ENCODE measurements at places on chromosomes 16 and 17.

DNA sequence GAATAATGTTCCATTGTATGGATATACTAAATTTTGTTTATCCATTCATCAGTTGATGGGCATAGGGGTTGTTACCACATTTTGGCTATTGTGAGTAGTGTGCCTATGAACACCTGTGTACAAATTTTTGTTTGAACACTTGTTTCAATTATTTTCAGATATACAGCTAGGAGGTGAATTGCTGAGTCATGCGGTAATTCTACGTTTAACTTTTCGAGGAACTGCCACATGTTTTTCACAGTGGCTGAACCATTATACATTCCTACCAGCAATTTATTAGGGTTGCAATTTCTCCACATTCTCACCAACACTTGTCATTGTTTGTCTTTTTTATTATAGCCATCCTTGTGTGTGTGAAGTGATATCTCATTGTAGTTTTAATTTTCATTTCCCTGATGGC is 75.6 kb downstream of the AKAP1 start:
- no peak for DNase-seq

DNA sequence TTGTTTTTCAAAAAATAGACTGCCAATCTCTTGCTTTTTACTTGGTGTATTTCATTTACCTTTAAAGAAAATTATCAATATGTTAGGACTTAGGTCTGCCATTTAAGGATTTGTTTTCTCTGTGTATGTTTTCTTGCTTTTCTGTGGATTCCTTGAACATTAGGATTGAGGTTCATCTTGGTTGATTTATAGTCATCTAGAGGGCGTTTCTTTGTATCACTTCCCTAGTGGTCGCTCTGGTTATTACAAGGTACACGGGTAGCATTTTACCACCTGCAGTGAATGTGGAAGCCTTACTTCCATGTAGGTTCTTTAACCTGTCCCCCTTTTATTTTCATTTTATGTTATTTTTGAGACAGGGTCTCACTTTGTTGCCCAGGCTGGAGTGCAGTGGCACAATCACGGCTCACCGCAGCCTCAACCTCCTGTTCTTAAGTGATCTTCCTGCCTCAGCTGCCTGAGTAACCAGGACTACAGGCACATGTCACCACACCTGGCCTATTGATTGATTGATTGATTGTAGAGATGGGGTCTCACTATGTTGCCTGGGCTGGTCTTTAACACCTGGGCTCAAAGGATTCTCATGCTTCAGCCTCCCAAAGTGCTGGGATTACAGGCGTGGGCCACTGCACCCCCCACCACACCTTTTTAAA is 35.2 kb upstream of the CBX4 start:
- no peak for DNase-seq

DNA sequence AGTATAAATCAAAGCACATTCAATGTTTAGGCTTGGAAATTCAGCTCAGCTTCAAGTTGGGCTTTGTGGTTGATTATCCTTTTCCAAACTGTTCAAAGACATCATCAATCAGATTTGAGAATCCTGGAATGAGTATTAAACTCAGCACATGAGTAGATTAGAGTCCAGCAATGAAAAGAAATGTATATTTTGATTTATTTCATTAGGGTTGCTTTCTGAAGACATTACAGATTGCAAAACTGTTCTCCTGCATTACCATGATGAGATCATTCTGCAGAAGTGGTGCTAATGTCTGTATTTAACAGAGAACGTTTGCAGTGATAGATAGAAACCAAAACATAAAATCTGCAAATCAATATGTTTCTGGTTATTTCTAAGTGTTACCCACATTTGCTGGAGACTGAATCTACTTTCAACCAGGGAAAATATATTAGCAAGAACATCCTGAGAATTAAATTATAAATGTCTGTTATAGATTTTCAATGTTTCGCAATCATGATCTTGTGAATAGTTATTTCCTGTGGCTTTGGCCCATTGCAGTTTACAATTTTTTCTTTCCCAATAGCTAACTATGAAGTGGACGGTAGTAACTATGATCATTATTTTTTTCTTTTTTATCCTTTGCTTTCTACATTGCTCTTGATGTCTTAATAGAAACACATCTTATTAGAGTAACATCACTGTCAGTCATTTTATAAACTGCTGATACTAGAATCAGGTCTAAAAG is 1125.7 kb upstream of the GOT2 start:
- DNase-seq, result no peak

DNA sequence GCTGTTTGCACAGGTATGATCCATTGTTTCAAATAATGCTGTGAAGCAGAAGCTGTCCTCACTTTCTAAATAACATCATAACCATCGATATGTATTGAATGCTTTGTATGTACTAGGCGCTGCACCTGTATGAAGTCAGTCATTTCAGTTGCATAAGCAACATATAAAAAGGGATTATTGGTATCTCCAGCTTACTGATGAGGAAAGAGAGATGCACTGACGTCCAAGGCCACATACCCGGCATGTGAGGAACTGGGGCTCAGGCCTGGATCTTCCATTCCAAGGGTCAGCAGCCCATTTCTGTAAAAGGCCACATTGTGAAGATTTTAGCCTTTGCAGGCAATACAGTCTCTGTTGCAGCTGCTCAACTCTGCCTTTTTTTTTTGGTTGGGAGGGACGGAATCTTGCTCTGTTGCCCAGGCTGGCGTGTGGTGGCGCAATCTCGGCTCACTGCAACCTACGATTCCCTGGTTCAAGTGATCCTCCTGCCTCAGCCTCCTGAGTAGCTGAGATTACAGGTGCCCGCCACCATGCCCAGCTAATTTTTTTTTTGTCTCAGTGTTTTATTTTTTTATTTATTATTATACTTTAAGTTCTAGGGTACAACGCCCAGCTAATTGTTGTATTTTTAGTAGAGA is 244.7 kb downstream of the MRTFB start:
- DNase-seq, result no peak

- peak; percentile 91 for DNase-seq
Observed at GRCh38 chr17:34154961-34155730, 99.9 kb upstream of the CCL2 start.

- no peak for DNase-seq
Observed at GRCh38 chr17:73566905-73567782, 77.1 kb downstream of the SDK2 start.

DNA sequence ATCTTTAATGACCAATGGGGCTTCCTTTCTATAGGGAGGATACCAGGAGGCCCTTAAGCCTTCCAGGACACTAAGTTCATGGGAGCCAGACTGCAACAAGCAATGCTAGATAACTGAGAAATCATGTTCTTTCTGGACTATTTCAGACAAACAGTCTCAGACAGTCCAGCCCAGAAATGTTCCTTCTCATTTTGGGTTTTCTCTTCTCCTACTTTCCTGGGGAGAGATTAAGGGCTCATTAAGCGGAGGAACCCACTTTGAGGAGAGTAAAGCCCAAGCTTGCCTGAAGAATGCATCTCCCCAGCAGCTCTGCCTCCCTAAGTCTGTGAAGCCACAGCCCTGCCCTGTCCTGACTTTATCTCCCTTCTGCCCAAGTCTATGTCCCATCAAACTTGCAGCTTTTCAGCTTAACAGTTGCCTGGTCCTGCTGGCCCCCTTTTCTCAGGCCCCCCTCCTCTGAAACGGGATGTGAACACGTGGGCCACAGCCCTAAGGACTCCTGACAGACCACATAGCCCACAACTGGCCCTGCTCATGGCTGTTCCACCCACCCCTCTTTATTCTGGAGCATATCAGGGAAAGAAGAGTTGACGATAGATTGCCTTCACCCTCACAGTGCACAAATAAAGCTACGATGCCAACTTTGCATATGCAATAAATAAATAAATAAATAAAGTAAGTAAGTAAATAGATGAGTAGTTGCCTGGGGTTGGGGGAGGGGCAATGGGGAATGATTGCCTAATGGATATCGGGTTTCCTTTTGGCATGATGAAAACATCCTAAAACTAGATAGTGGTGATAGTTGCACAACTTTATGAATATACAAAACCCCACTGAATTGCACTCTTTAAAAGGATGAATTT is 111.0 kb downstream of the N4BP1 start:
- peak; percentile 61 for DNase-seq

DNA sequence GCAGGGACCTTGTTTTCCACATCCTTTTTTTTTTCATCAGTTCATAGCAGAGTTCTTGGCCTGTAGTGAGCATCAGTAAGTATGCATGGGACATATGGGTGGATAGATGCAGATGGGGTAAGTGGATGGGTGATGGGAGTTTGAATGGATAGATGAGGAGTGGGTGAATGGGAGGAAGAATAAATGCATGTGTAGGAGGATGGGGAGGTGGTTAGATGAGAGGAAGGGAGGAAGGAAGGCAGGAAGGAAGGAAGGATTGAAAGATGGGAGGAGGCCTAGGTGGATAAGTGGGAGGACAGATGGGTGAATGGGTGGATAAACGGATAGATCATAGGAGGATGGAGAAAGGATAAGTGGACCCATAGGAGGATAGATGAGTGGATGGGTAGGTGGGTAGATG is 3.9 kb upstream of the BEAN1 start:
- DNase-seq, result no peak

DNA sequence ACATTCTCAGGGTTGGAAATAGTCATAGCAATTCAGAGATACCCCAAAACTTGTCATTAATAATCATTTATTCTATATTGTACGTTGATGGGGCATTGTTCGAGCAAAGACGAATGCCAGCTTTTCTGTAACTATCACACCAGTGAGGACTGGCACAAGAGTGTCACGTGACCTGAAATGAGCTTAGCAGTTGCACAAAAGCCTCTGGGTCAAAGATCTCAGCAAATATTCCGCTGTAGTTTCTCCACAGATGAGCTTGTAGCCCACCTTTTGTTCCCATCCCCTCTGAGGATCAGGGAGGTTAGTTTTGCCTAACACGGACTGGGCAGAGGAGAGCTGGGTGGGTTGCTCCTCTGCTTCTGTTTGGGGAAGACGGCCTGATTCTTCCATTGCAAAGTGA is 18.2 kb downstream of the IRX3 start:
- DNase-seq, result no peak

GRCh38 chr16:18941471-18941870 is 15.3 kb upstream of the SMG1 start:
- no peak for DNase-seq

GRCh38 chr16:82509691-82510430 is 116.9 kb upstream of the CDH13 start:
- DNase-seq, result no peak

DNA sequence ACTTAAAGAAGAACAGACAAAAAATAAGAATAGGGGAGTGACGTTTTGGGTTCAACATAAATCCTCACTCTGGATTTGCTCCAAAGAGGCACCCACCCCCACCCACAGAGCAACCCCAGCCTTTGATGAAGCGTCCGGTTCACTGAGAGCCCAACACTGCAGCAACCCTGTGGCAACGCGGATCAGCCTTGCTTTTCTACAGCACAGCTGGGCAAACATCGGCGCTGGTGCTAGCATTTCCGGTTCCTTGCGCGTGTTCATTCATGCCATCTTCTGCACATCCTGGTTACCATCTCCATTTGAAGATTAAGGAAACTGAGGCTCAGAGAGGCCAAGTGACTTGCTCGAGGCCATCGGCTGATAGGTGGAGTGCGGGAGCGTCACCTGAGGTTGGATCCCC is 8.7 kb upstream of the GINS2 start:
- peak; percentile 66 for DNase-seq

GRCh38 chr17:83135692-83136091 is 56.3 kb downstream of the METRNL start:
- DNase-seq, result no peak
